Neuronal stem cell (in vitro differentiated cells): ENCODE measurements at places on chromosomes 4 and X.
A peak's percentile ranks its signal among the peaks of the same experiment; 100 is the strongest.

GRCh38 chr4:96170198-96170597 lies 330.3 kb downstream of the PDHA2 start:
- H3K27ac ChIP-seq = no peak overlapping the region
- DNase-seq = no peak
- no peaks in the 10 kb centered on the region for H3K36me3 ChIP-seq
- H3K27me3 ChIP-seq = no peaks in the 10 kb centered on the region
- H3K4me3 ChIP-seq = peak overlapping the region; percentile 43

GRCh38 chrX:49704691-49705404 lies 9.1 kb upstream of the PAGE1 start:
- no peak for DNase-seq
- no peaks in the 10 kb centered on the region for H3K27me3 ChIP-seq
- no peaks in the 10 kb centered on the region for H3K36me3 ChIP-seq

GRCh38 chr4:185082561-185082960 lies 60.5 kb upstream of the SLC25A4 start:
- H3K27me3 ChIP-seq = no peaks in the 10 kb centered on the region
- no peak for DNase-seq
- H3K4me3 ChIP-seq = no peak overlapping the region
- no peaks in the 10 kb centered on the region for H3K4me1 ChIP-seq
- no peak overlapping the region for H3K27ac ChIP-seq

DNA sequence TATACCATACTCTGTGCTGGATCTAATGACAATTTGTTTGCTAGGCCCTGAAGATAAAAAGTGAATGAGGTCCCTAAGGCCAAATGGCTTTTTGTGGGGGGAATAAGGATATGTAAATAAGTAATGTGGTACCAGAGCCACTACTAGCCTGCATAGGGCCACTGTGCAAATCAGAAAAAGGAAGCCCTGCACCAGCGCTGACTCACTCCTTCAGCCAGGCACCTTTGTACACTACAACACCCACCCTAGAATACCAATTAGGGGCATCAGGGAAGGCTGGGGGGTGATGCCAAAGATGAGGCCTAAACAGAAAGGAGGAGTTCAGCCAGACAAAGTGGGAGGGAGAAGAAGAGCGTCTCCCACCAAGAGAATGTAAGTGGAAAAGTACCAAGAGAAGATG lies 122.2 kb downstream of the CAMK2D start:
- no peak overlapping the region for H3K4me3 ChIP-seq
- no peaks in the 10 kb centered on the region for H3K27me3 ChIP-seq
- no peaks in the 10 kb centered on the region for H3K36me3 ChIP-seq

GRCh38 chr4:16082041-16082425 lies 1.8 kb downstream of the PROM1 start:
- DNase-seq = no peak
- peak overlapping the region; percentile 96 for H3K4me3 ChIP-seq
- H3K27me3 ChIP-seq = peaks cover 24% of the 10 kb centered on the region
- H3K4me1 ChIP-seq = peaks cover 18% of the 10 kb centered on the region
- peaks cover 5% of the 10 kb centered on the region for H3K36me3 ChIP-seq
- H3K27ac ChIP-seq = peak overlapping the region; percentile 74

DNA sequence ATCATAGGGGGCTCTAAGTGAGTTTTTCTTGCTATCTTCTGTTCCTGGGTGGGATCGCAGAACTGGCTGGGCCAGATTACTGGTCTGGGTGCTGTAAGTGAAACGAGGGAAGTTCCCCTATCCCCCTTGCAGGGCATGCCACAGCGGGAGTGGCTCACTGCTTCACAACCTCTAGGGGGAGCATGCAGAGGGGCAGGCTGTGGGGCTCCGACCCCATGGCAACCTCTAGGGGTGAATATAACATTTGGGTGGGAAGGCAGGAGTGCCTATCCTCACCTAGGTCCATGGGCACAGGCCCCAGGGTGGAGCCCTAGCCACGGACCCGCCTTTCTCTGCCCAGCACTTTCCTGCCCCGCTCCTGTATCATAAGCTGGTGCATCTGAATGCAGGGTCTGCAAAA lies 1.7 kb upstream of the RRAGB start:
- no peaks in the 10 kb centered on the region for H3K4me1 ChIP-seq
- H3K36me3 ChIP-seq = peaks cover 5% of the 10 kb centered on the region
- H3K27me3 ChIP-seq = no peaks in the 10 kb centered on the region
- no peak overlapping the region for H3K27ac ChIP-seq
- no peak overlapping the region for H3K4me3 ChIP-seq

GRCh38 chrX:132094164-132094563 lies 33.7 kb downstream of the FRMD7 start:
- no peak for DNase-seq
- no peaks in the 10 kb centered on the region for H3K4me1 ChIP-seq
- no peaks in the 10 kb centered on the region for H3K36me3 ChIP-seq
- no peak overlapping the region for H3K4me3 ChIP-seq
- H3K27me3 ChIP-seq = no peaks in the 10 kb centered on the region
- no peak overlapping the region for H3K27ac ChIP-seq

DNA sequence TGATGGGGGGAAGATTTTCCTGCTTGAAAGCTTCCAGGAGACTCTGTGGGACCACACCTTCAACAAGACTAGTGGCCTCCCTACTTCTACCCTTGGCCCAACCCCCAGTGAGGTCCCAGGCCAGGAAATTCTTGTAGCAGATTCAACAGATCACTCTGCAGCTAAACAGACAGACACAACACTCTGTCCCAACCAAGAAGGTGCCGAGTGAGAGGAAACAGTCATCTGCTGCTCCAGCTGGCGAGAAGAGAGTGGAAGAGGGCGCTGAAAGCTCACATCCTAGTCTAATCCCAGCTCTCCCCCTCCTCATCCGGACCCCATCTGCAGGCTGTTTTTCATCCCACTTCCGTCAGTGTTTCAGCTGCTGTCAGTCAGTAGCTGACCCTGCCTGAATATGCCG lies 63.4 kb downstream of the CHRDL1 start:
- H3K27ac ChIP-seq = no peak overlapping the region
- H3K27me3 ChIP-seq = peaks cover 8% of the 10 kb centered on the region
- DNase-seq = no peak
- no peaks in the 10 kb centered on the region for H3K4me1 ChIP-seq

- no peaks in the 10 kb centered on the region for H3K4me1 ChIP-seq
- no peak overlapping the region for H3K27ac ChIP-seq
- no peaks in the 10 kb centered on the region for H3K36me3 ChIP-seq
These were observed 791.0 kb upstream of the DIAPH2 start for GRCh38 chrX:95893636-95894035.

- no peak for DNase-seq
- no peaks in the 10 kb centered on the region for H3K36me3 ChIP-seq
- no peaks in the 10 kb centered on the region for H3K27me3 ChIP-seq
- H3K27ac ChIP-seq = no peak overlapping the region
These were observed 129.7 kb upstream of the EDNRA start for GRCh38 chr4:147351083-147351787.

- no peak overlapping the region for H3K27ac ChIP-seq
- H3K36me3 ChIP-seq = peaks cover 2% of the 10 kb centered on the region
- no peaks in the 10 kb centered on the region for H3K27me3 ChIP-seq
- no peak overlapping the region for H3K4me3 ChIP-seq
These were observed 41.7 kb downstream of the FAM193A start for GRCh38 chr4:2578106-2578505.

DNA sequence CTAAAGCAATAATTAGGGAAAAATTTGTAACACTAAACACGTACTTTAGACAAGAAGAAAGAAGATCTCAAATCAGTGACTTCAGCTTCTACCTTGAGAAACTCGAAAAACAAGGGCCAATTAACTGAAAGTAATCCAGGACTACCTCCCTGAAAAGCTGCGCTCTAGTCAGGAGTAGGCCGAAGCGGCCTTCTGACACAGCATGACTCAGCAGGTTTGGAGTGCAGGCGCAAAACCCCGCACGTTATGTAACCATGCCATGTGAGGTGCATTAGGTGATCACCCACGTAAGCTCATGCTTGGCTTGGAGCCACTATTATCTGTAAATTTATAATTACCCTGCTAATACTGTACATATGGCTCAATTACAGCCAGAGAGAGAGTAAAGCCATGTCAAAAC lies 52.8 kb upstream of the CCDC149 start:
- peak; percentile 35 for DNase-seq
- H3K4me3 ChIP-seq = no peak overlapping the region
- no peak overlapping the region for H3K27ac ChIP-seq
- no peaks in the 10 kb centered on the region for H3K36me3 ChIP-seq
- H3K4me1 ChIP-seq = no peaks in the 10 kb centered on the region

GRCh38 chr4:155777971-155778735 lies 19.3 kb downstream of the GUCY1B1 start:
- no peak overlapping the region for H3K27ac ChIP-seq
- DNase-seq = no peak

GRCh38 chrX:40420899-40421729 lies 159.7 kb upstream of the ATP6AP2 start:
- no peaks in the 10 kb centered on the region for H3K27me3 ChIP-seq
- no peak overlapping the region for H3K4me3 ChIP-seq
- H3K27ac ChIP-seq = no peak overlapping the region
- peaks cover 9% of the 10 kb centered on the region for H3K4me1 ChIP-seq

- H3K36me3 ChIP-seq = no peaks in the 10 kb centered on the region
- no peaks in the 10 kb centered on the region for H3K27me3 ChIP-seq
- H3K4me3 ChIP-seq = no peak overlapping the region
- no peak for DNase-seq
These were observed 359.2 kb downstream of the CCSER1 start for GRCh38 chr4:90486346-90486745.

- H3K4me3 ChIP-seq = no peak overlapping the region
- H3K27ac ChIP-seq = no peak overlapping the region
- no peaks in the 10 kb centered on the region for H3K27me3 ChIP-seq
- H3K36me3 ChIP-seq = no peaks in the 10 kb centered on the region
- H3K4me1 ChIP-seq = no peaks in the 10 kb centered on the region
- DNase-seq = no peak
These were observed 41.8 kb upstream of the IL21 start for GRCh38 chr4:122662701-122663100.

GRCh38 chrX:127764674-127765073 lies 287.5 kb downstream of the ACTRT1 start:
- H3K36me3 ChIP-seq = no peaks in the 10 kb centered on the region
- H3K4me3 ChIP-seq = no peak overlapping the region
- no peak overlapping the region for H3K27ac ChIP-seq
- H3K27me3 ChIP-seq = no peaks in the 10 kb centered on the region

DNA sequence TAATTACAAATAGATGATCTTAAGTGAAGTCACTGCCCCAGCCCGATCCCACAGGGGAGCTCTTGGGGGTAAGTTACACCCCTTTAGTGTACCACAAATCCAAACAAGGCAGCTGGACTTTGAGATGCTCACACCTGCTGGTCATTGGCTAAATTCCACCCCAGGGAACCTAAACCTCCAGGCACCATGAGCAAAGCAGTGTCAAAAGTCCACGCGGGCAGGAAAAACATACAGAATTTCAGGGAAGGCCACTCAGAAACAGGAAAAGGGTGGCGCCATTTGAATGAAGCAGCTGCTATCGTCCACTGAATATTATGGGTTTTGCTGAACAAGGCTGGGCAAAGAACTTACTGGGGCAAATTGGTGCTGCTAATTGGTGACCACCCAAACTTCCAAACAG lies 30.9 kb downstream of the SUPT20HL1 start:
- H3K27me3 ChIP-seq = peaks cover 13% of the 10 kb centered on the region
- no peak overlapping the region for H3K27ac ChIP-seq
- no peaks in the 10 kb centered on the region for H3K36me3 ChIP-seq
- no peak for DNase-seq
- no peak overlapping the region for H3K4me3 ChIP-seq

DNA sequence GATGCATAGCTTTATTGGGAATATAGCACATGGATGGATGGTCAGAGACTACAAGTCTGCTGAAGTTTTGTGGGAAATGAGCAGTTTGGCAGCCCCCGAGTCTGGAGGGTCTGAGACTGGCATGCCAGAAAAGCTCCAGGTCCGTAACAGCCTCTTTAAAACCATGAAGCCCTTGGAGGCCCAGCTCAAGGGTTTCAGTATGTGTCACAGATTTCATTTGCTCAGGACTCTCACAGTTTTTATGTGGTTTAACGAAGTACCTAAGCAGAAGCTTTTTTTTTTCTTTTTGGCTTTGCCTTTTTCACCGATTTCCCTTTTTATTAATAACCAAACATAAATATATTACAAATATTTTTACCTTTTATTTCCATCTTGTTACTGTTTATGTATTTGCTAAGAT lies 30.6 kb upstream of the TMEM184C start:
- H3K36me3 ChIP-seq = no peaks in the 10 kb centered on the region
- H3K27ac ChIP-seq = no peak overlapping the region
- no peak for DNase-seq
- H3K4me1 ChIP-seq = no peaks in the 10 kb centered on the region
- H3K27me3 ChIP-seq = no peaks in the 10 kb centered on the region

GRCh38 chr4:143320113-143320512 lies 16.6 kb upstream of the GAB1 start:
- no peak for DNase-seq
- H3K36me3 ChIP-seq = no peaks in the 10 kb centered on the region
- H3K4me1 ChIP-seq = no peaks in the 10 kb centered on the region
- no peak overlapping the region for H3K27ac ChIP-seq

- peak overlapping the region; percentile 51 for H3K27ac ChIP-seq
- H3K4me1 ChIP-seq = peaks cover 11% of the 10 kb centered on the region
- peak overlapping the region; percentile 90 for H3K4me3 ChIP-seq
- H3K36me3 ChIP-seq = peaks cover 16% of the 10 kb centered on the region
- DNase-seq = peak; percentile 90
- H3K27me3 ChIP-seq = no peaks in the 10 kb centered on the region
These were observed 1.5 kb downstream of the PIM2 start for GRCh38 chrX:48917139-48918001.

GRCh38 chr4:75781305-75781704 lies 56.9 kb downstream of the USO1 start:
- H3K27ac ChIP-seq = no peak overlapping the region
- H3K27me3 ChIP-seq = no peaks in the 10 kb centered on the region

DNA sequence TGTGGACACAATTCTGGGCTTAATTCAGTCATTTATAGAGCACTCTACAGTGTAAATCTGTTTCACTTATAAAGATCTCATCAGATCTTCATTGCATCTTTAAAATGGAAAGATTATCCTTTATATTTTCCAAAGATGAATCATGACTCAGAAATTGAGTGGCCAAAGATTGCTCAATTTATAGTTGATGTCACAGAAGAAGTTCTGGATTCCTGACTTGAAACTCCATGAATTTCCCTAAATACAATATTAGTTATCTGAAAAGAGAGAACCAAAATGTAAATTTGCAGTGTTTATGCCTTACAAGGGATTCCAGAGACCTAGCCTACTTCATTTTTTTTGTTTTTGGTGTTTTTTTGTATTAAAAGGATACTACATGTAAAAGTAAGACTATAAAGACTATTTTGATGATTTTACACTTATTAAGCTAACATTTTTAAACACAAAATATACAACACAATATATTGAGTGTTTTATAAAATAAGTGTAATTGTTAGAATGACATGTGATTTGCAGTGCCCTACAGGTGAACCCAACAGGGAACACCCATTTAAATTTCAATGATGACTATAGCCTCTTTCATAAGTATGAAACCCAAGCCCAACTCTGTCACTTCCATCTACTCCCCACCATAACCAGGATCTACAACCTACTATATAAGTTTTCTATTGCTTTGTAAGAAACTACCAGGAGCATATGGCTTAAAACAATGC lies 183.5 kb downstream of the PCDH7 start:
- no peaks in the 10 kb centered on the region for H3K27me3 ChIP-seq
- peaks cover 1% of the 10 kb centered on the region for H3K4me1 ChIP-seq
- H3K4me3 ChIP-seq = no peak overlapping the region
- no peak overlapping the region for H3K27ac ChIP-seq

GRCh38 chrX:47168495-47169073 lies 23.6 kb downstream of the RBM10 start:
- H3K4me1 ChIP-seq = no peaks in the 10 kb centered on the region
- H3K4me3 ChIP-seq = no peak overlapping the region
- H3K36me3 ChIP-seq = peaks cover 57% of the 10 kb centered on the region
- DNase-seq = no peak

GRCh38 chr4:112545346-112545745 lies 29.4 kb upstream of the NEUROG2 start:
- no peak overlapping the region for H3K27ac ChIP-seq
- no peak overlapping the region for H3K4me3 ChIP-seq
- no peaks in the 10 kb centered on the region for H3K4me1 ChIP-seq
- no peaks in the 10 kb centered on the region for H3K27me3 ChIP-seq
- H3K36me3 ChIP-seq = peaks cover 26% of the 10 kb centered on the region
